ENCODE measurements at places on chromosomes 6 and 20. TPM values are rescaled to one million over a fixed set of nuclear protein-coding genes. Genes with fewer than 3 reads are reported as not detected.

DNA sequence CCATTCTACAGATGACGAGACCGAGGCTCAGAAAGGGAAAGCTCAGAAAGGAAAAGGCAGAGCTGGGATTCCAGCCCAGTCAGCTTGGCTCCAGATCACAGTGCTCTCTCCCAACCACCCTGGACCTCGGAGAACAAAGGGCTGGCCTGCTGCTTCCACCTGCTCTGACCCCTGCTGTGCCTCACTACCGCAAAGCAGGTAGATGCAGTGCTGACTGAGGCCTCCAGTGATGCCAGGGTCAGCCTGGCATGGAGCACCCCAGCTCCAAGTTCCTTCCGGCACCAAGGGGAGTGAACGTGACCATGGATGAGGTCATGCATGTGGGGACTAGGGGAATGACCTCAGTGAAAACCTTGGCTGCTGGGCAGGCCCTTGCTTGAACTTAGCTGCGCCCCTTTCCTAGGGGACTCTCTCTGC is 20.7 kb upstream of the TLDC2 start:
- DNase-seq, result no peak

GRCh38 chr6:9647599-9647998 is 767.3 kb downstream of the TFAP2A start:
- no peak for DNase-seq

The TMEM14C gene
- 45.8 TPM for polyA plus RNA-seq

The FRS3 gene
- not detected for polyA plus RNA-seq

DNA sequence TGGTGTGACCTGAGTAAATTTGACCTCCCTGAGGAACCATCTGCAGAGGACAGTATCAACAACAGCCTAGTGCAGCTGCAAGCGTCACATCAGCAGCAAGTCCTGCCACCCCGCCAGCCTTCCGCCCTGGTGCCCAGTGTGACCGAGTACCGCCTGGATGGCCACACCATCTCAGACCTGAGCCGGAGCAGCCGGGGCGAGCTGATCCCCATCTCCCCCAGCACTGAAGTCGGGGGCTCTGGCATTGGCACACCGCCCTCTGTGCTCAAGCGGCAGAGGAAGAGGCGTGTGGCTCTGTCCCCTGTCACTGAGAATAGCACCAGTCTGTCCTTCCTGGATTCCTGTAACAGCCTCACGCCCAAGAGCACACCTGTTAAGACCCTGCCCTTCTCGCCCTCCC is 24.3 kb downstream of the GTSF1L start:
- no peak for DNase-seq

The TCP11 gene
- polyA plus RNA-seq, result not detected

- no peak for DNase-seq
Observed at GRCh38 chr6:82904860-82905259, 160.8 kb downstream of the UBE3D start.

GRCh38 chr6:3788408-3789017 is 37.0 kb upstream of the PXDC1 start:
- DNase-seq, result no peak

The KCNK16 gene
- not detected for polyA plus RNA-seq

The TRAPPC3L gene
- polyA plus RNA-seq, result 0.20 TPM

The DYNLT2 gene
- polyA plus RNA-seq, result 0.21 TPM

The ASCC3 gene
- 17.7 TPM for polyA plus RNA-seq

- DNase-seq, result no peak
Observed at GRCh38 chr20:37934634-37935375, 31.9 kb downstream of the VSTM2L start.

The SNPH gene
- 2.8 TPM for polyA plus RNA-seq

DNA sequence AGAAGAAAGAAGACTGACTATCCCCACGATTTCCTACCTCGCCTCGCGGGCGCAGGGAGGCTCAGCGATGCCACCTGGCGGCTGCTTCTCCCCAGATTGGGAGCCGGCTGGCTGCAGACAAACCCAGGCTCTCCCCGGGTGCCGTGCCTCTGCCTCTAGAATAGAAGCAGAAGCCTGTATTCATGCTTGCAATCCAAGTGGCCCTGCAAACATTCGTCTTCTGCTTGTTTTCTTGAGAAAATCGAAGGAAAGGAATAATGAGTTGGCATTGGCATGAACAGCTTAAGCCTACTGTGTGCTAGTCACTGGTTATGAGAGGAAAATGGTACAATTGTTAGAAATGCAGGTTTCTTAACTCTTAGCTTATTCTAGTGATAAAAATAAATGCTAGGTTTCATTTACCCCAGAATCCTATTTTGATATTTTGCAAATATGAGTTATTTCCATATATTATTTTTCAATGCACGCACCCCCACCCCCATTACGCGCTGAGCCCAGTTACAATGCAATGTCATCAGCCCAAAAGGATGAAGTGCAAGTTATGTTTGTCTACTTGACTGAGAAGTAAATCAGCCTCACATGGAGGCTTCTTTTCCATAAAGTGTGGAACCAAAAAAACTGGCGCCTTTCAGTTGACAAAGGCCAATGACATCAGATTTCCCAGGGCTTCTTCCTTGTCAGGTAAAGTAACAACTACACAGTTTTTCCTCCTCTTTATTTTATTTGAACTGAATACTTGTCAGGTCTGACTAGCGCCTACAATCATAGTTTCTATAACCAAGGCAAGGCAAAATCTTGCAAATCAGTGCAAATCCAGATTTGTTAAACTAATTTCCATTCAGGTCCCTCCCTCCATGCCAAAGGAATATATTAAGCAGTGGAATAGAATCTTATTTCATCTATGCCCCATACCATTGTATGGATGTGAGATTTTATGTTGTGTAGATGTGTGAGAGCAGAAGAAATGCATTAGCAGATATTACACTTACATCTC is 3.9 kb upstream of the SOX4 start:
- DNase-seq, result peak; percentile 65

- no peak for DNase-seq
Observed at GRCh38 chr20:49712646-49712995, 1.1 kb downstream of the B4GALT5 start.

DNA sequence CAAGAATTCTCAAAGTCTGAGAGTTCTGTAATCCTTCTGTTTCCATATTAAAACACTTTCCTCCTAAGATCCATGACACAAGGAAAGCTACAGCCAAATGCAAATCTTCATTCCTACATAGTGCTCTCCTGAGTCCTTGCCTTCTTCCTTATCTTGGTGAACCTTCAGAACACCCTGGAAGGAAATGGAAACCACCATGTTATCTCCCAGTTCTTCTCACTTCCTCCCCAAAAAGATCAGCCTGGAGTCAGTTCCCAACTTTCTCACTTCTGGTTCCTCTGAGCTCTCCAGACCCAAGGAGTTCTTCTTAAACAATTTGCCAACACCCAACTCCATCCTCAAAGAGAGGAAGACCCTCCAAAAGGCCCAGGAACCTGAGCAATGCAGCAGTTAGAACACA is 193.3 kb upstream of the CCN2 start:
- no peak for DNase-seq

DNA sequence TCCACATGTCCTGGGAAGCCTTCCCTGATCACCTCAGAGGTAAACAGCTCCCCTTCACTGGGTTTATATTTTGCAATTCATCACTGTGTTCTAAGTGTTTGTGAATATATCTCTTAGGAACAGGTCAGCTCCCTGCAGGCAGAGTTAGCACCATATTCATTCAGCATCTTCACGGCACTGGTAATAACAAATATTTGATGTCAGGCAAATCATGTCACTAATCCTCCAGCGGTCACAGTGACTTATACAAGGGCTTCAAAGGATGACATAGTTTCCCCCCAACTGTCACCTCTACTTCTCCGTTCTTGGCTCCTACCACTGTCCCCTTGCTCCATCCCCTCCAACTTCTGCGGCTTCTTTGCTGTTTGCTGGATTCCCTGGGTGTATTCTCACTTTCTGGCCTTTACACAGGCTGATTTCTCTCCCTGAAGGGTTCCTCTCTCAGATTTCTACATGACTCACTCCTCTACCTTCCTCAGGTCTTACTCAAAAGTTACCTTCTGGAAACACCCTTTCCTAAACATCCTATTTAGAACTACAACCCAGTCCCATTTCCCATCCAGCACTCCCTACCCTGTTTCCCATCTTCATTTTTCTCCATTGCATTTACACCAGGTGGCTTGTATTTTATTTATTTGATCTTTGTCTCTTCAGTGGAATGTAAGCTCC is 66.6 kb downstream of the NHLRC1 start:
- no peak for DNase-seq

DNA sequence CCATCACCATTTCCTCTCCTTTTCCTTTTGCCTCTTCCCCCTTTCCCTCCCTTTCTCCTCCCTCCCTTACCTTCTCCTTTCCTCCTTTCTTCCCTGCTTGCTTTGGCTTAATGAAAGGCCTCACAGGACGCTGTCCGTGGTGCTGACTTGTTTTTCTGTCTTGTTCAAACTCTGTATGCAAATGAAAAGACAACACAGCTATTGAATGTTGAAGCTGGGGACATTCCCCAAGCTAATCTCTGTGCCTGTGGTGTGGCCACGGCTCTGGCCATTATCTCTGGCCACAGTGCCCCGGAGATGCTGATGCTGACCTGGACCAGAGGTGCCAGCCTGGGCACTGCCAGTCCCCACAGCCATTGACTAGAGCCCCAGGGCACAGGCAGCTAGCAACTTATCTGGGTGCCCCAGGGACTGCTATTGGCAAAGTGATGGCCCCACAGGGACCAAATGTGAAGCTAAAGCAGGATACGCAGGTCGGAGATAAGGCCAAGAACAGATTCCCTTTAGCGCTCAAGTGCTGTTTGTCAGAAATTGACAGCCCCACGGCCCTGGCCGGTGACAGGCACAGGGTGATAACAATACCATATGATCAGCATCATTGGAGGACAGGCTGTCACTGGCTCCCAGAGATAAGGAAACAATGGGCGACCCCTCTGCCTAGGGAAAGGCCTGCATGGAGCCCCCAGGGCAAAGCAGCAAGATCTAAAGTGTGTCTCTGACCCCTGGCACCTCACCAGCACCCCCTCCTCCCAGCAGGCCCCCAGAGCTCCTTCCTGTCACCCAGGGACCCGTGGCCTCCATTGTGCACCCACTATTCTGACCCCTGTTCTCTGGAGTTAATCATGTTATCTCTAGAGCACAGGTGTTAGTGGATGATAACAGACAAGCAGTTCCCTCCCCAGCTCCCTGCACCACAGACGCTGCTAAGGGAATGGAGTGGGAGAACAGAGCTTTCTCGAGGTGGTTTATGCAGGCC is 31.6 kb upstream of the SLC32A1 start:
- DNase-seq, result peak; percentile 41

The STXBP5 gene
- polyA plus RNA-seq, result 2.9 TPM

The GSTA3 gene
- polyA plus RNA-seq, result not detected

DNA sequence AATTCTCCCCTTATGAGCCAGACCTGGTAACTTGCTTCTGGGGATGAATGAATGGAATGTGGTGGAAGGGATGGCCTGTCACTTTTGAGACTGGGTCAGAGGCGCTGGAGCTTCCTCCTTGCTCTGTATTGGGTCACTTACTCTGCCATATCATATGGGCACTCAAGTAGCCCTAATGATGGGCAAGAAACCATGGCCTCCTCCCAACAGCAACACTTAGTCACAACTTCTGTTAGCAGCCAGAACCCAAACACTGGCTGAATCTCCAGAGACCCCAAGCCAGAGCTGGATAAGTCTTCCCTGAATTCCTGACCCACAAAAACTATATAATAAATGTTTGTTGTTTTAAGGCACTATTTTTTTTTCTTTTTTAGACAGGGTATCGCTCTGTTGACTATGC is 5.5 kb downstream of the E2F1 start:
- no peak for DNase-seq

- DNase-seq, result no peak
Observed at GRCh38 chr6:21151530-21151929, 442.0 kb upstream of the SOX4 start.

GRCh38 chr6:106535012-106535411 is 94.3 kb downstream of the RTN4IP1 start:
- no peak for DNase-seq

DNA sequence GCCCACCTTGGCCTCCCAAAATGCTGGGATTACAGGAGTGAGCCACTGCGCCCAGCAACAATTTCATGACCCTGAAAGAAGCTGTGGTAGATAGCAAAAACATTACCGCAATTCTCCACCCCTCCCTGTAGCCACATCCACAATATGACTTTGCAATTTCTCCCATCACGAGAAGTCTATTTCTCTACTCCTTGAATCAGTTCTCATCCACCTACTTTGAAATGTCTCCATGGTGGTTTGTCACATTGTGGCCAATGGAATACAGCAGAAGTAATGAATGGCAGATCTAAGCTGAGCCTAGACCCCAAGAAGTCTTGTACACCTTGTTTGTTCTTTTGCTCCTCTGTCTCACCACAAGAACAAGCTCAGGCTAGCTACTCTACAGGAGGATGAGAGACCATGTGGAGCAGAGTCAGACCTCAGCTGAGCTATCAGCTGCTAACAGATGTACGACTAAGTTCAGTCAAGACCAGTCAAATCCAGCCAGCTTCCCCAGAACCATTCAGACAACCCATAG is 6.3 kb downstream of the OXT start:
- DNase-seq, result no peak

GRCh38 chr20:1764136-1765033 is 106.8 kb upstream of the SIRPG start:
- DNase-seq, result peak; percentile 15

The FGD2 gene
- polyA plus RNA-seq, result 3.6 TPM

DNA sequence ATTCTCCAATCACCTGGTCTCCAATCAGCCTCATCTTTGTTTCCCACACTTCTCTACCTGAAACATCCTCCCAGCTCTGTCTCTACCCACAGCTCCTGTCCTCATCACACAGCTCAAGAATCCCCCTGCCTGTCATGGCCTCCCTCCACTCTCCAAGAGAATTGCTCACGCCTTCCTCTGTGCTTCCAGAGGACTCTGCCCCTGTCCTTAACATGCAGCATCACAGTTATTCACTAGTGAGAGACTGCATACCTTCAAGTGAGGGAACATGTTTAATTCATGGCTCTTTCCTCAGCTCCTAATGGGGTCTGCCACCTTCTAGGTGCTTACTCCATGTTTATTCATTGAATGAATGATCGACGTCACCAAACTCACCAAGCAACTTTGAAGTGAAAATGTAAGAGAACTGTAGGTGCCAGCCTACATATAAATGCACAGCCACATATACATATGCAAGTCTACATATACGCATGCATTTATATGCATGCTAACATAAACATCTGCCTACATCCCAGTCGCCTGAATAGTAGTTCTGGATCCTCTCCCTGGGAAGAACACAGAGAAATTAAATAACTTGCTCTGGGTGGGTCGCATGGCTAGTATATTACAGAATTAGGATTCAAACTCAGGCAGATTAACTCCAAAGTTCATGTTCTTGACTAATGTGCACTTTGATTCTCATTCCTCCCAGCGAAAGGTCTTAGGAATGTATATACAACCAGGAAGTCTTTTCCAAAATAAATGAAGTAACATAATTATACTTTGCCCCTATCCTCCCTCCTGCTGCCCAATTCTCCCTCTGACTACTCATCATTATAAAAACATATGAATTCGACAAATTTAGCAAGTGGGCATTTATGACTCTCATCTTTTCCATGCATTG is 295.6 kb downstream of the MAFB start:
- DNase-seq, result no peak

The EYA4 gene
- not detected for polyA plus RNA-seq

DNA sequence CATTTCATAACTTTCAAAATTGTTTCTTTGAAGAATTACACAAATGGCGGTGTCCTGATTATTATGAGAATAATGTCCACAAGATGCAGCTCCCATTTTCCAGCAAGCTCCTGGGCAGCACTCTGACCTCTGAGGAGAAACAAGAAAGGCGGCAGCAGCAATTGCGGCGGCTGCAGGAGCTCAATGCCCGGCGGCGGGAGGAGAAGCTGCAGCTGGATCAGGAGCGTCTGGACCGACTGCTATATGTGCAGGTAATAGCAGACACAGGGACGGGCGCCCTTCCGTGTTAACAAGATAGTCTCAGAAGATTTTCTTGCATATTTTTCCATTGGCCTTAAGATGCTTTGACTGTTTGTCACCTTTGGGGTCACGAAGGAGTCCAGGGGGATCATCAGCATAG is 6.7 kb downstream of the ACTR5 start:
- DNase-seq, result no peak

Measured in immature natural killer cell (primary cell).